ENCODE measurements at places on chromosomes 7 and 10.
A peak's percentile ranks its signal among the peaks of the same experiment; 100 is the strongest.

DNA sequence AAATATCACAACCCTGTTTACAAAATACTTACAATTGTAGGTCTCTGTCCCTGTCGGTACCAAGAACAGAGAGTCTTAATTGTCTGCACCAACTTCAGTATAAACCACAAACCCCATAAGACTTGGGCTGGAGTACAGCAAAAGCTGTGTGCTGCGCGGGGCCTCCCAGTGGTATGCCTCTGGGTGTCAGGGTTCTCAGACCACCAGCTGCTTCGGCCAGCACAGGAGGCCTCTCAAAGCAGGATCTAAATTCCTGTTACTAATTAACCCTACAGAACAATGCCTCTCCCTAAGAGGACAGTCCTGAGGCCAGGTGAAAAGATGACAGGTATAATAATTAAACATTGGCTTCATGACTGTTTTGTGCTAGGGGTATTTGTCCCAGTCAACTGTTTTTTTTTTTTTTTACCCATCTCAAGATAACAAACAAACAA, 957 bp upstream of the SVIL start:
- DNase-seq = no peak

- DNase-seq = no peak
Observed at GRCh38 chr7:92595281-92595680, 5.1 kb upstream of the FAM133B start.

DNA sequence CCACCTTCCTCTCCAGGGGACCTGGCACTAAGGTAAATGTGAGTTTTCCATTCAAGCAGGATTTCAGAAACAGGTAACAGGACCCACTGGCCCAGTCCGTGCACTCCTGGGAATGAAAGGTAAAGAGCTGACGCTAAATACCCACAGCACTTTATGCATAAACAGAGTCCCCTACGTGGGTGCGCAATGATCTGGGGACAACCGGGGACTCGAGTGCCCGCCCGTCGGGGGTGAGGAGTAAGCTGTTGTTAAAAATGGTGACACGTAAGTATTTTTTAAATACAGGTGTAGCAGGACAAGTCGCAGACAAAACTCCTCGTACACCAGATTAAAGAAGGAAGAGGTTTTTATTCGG, 47.2 kb upstream of the PPP2R2D start:
- no peak for DNase-seq

DNA sequence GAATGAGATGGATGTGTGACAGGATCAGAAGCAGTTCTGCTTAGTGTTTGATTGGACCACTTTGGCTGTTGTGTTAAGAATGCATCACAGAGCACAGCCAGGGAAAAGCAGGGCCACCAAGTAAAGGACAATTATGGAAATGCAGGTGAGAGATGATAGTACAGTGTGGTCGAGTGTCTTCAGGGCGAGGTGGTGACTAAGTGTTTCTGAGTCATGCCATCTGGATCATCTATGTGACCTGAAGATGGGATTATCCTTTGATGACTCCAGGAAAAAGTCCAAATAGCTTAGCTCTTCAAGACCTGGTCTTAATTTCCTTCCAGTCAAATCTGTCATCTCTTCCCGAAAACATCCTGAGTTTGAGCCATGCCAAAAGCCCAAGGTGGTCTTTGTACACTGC, 523.2 kb upstream of the IGFBP3 start:
- DNase-seq = no peak

DNA sequence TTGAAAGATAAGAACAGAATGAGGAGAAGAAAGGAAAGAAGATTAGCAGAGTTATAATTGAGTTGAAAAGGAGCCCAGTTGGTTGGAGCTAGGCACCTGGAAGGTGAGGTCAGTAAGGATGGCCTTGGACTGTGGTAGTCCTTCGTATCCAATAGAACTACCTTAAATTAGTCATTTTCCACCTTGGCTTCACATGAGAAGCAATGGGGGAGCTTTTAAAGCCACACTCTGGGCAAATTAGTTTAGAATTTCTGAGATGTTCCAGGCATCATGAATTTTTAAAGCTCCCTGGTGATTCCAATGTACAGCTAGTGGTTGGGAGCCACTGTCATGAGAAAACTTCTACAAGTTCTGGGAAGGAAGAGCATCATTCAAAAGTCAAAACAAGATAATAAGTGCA, 27.3 kb upstream of the CYP3A5 start:
- DNase-seq = no peak

DNA sequence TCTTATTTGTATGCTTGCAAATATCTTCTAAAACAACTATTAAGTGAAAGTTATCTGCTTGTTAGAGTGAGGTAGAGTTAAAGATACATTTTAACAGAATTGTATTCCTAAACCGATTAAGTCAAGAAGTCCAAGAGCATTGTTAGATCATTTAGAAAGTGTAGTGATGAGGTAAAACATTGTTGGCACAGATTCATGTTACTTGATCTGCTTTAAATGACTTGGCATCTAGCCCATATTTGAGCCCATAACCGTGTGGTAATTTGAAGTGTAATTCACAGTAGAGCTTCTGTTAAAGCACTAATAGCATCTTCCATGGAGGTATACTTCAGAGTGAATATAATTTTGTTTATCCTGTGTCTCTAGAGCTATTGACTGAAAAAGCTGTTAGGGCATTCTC, 62.1 kb downstream of the PTEN start:
- no peak for DNase-seq

DNA sequence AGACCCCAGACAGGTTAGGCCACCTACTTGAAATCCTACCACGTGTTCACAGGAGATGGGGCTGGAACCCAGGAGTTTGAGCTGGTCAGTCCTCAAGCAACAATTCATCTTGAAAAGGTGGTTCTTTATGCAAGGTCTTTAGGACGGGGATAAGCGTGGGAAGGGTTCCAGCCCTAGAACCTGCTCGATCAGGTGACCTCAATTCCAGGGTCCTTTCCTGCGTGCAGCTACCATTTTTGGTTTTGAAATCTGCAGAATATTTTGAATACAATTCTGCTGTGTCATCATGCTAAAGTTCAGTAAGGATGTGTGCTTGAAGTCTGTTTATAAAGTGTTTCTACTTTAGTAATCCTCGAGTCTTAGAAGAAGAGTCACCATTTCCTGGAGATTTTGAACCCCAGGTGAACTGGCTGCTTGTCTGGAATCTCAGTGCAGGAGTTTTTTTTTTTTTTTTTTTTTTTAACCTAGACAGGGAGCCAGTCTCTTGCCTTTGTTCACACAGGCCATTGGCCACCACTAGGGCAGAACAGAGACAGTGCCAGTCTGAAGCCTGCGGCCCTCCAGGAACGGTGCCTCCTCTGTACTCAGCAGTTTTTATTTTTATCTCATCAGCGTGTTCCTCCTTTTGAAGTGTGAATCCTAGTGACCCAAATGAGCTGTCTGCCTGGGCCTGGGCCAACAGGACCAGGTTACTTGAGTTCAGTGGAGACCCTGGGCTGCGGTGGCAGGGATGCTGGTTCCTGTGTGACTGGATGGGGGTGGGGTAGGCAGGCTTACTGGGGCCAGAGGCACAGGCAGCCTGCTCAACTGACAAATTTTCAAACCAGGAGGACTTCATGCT, 54.6 kb downstream of the EEPD1 start:
- peak; percentile 25 for DNase-seq

DNA sequence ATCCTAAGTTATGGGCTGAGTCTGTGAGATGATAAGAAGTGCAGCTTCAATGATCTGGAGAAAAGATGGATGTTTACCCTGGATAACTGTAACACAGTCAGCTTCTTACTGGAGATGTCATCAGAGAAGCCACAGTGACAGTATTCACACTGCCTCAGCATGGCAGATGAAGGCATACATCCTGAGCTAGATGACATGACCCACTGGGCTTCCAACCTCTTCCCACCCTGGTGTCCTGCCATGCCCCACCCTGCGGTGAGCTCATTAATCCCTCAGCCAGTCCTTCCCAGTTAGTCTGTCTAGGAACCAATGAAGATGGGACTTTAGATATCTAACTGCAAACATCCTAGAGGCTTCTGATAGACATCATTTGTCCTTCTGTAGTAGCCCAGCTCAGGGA, 213.8 kb downstream of the TAX1BP1 start:
- DNase-seq = no peak

GRCh38 chr7:135665042-135665441, 2.7 kb downstream of the STMP1 start:
- no peak for DNase-seq

- no peak for DNase-seq
Observed at GRCh38 chr7:13541326-13541725, 448.1 kb downstream of the ETV1 start.

GRCh38 chr7:121404348-121404747, 8.2 kb upstream of the FAM3C start:
- DNase-seq = no peak

GRCh38 chr7:95509199-95509598, 23.5 kb downstream of the ASB4 start:
- peak; percentile 47 for DNase-seq

- DNase-seq = no peak
Observed at GRCh38 chr7:27750316-27750715, 10.4 kb downstream of the TAX1BP1 start.

DNA sequence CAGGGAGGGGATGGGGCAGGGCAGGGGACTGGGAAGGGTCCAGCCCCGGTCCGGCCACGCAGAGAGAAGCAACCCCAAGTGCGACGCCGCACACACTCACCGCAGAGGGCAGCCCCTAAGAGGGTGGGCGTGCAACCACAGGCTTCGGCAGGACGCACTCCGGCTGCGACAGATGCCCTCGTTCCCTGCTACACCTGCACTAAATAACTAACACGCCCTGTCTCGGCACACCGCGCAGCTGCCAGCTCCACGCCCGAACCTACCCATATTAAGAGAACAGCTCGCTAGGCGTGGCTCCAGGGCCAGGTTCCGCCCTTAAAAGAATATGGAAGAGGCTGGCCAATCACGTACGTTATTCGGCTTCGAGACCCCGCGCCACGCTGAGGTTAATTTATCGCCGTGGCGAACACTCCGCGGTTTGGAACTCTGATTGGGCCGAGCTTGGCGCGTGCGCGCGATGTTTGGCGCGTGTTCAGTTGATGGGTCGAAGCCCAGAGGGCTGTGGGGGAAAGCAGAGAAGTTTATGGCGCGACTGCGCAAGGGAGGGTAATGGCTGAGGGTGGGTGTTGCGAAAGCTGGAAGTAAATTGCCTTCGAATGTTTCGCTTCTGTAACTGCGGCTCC, 91.1 kb downstream of the OR13A1 start:
- no peak for DNase-seq

- DNase-seq = no peak
Observed at GRCh38 chr10:123212640-123213039, 58.4 kb downstream of the BUB3 start.

DNA sequence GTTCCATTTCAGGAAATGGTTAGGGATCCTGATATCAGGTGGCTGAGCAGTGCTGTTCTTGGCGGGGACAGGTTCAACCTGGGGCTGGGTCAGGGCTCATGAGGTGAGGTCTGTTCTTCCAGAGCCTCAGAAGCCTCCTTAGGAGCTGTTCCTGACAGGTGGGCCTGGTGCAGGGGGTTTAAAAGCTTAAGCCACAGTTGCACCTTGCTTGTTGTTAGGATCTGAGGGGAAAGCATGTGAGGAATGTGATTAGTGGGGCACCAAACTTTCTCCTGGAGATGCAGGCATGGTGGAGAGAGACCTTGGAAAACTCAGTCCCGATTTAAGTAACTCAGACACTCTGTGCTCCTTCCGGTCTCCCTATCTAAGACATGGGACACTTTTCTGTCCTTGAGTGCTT, 18.7 kb upstream of the CRHR2 start:
- DNase-seq = no peak
